NCI-H1436 treated with DMSO at 0.1 percent for 48 hours (cell line): ENCODE measurements at places on chromosomes 11 and 22.

- DNase-seq, result no peak
These were observed 317.9 kb downstream of the CTTN start for GRCh38 chr11:70716216-70716615.

GRCh38 chr11:44878711-44879110 lies 72.0 kb downstream of the TP53I11 start:
- DNase-seq, result no peak

- DNase-seq, result no peak
These were observed 26.9 kb downstream of the SUSD2 start for GRCh38 chr22:24208012-24208749.

DNA sequence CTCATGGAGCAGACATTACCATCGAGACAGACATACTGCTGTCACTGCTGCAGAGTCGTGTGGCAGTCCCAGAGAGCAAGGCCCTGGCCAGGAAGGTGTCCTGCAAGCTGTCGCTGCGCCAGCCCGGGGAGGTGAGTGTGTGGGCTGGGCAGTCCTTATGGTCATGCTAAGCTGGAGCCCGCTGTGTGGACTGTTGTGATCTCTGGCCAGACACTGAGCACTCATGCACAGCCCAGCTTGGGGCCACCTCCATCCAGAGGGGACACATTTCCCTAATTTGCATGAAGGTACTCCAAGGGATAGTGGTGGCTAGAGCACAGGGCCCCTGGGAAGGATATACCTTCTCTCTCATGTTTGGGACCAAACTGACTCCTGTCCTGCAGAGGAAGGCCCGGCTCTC lies 9.6 kb downstream of the ANKK1 start:
- DNase-seq, result no peak

GRCh38 chr11:1870721-1871466 lies 18.0 kb downstream of the LSP1 start:
- no peak for DNase-seq

- no peak for DNase-seq
These were observed 52.8 kb downstream of the CYTH4 start for GRCh38 chr22:37334859-37335805.

DNA sequence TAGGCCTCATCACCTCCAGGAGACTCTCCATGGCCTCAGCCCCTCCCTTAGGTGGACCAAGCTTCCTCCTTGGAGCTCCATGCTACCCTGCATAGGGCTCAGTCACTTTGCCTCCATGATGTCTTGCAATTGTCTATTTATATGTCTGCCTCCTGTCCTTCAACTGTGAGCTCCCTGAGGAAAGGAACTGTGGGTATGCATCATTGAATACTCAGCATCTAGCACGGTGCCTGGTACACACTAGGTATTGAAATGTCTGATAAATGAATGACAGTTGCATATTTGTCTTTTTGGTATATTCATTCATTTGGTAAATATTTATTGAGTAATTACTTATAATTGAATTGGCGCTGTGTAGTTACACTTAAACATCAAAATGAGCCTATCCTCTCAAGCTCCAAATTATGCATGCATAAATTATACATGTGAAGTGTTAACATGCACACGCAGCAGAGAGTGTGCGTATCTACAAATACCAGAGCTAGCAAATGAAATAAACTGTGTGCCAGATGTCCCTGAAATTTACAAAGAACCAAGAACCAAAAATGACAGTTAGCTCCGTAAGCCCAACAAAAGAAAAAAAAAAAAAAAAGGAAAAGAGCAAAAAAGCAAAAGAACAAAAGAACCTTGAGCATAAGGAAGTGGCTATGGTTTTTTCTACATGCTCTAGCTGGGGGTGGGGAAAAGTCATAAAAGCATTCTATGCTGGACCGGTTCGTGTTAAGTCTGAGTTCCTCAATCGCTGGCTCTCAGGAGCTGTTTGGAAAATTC lies 25.2 kb downstream of the GRAP2 start:
- no peak for DNase-seq

- DNase-seq, result no peak
These were observed 423.3 kb upstream of the CCDC90B start for GRCh38 chr11:83709434-83709833.

DNA sequence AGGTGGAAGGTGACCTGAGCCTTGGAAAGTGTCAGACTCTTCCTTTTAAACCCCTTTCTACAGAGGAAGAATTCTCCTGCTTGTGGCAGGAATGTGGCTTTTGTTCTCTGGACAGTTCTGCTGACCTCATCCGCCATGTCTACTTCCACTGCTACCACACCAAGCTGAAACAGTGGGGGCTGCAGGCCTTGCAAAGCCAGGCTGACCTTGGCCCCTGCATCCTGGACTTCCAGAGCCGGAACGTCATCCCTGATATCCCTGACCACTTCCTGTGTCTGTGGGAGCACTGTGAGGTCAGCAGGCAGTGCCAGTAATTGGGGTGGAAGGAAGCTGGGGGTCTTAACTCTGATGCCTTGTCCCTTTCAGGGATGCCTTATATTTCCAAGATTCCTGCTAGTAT lies 9.3 kb downstream of the HINFP start:
- no peak for DNase-seq

GRCh38 chr11:12019337-12019736 lies 10.9 kb upstream of the DKK3 start:
- DNase-seq, result no peak

DNA sequence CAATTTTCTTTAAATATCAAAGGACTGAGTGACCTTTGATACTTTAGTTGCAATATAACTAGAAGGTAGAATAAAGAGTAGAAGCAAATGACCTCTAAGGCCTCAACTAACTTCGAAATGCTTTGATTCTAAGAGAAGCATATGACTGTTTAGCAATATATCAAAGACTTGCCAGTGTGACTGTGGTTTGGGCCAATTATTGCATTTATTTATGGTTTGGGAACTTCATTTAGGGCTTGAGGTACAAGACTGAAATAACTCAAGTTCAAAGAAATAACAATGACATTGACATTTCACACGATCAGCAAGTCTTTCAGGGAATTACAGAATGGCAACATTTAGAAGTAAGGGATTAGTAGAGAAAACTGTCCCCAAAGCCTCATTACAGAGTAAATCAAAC lies 709.7 kb upstream of the LRRC4C start:
- DNase-seq, result no peak

- no peak for DNase-seq
These were observed 160.6 kb upstream of the BDNF start for GRCh38 chr11:27860811-27861210.

DNA sequence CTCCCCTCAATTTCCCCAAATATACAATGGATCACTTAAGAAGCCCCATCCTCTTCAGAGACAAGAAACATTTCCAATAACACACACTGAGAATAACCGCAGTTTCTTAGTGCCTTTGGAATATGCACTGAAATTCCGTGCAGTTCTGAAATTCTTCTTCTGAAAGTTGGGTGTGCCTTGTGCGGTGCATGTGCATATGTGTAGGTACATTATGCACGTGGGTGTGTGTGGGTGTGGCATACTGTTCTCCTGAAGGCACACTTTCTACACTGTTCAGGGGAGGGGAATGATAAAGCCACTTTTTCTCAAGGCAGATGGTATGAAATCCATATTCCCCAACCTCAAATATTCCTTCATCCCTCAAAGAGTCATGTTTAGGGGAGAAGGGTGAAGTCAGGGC lies 1.7 kb downstream of the EXPH5 start:
- DNase-seq, result no peak

DNA sequence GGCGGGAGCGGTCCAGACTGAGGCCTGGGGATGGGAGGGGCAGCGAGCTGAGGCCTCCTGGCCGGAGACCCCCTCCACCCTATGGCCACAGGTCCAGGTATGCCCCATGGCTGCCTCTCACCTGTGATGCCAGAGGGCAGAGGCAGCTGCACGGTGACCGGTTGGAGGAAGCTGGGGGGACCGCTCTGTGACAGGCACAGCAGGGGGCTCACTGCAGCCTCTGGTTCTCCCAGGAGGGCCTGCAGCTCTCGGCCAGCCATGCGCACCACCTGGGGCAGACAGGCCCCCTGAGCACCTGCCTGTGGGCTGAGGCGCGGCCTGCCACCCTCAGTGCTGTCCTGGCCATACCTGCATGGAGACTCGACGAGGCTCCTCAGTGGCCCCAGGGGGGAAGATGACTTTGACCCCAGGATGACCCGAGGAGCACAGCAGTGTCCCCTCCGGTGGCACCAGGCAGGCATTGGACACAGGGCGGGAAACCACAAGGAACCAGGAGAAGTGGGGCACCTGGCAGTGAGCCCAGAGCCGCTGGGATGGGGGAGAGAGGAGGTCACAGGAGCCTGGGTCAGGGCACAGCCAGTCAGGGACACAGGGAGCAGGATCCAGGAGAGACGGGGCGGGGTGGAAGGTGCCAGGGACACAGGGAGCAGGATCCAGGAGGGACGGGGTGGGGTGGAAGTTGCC lies 3.2 kb upstream of the SLC25A22 start:
- no peak for DNase-seq

GRCh38 chr11:2768471-2769408 lies 68.9 kb upstream of the KCNQ1OT1 start:
- DNase-seq, result no peak

DNA sequence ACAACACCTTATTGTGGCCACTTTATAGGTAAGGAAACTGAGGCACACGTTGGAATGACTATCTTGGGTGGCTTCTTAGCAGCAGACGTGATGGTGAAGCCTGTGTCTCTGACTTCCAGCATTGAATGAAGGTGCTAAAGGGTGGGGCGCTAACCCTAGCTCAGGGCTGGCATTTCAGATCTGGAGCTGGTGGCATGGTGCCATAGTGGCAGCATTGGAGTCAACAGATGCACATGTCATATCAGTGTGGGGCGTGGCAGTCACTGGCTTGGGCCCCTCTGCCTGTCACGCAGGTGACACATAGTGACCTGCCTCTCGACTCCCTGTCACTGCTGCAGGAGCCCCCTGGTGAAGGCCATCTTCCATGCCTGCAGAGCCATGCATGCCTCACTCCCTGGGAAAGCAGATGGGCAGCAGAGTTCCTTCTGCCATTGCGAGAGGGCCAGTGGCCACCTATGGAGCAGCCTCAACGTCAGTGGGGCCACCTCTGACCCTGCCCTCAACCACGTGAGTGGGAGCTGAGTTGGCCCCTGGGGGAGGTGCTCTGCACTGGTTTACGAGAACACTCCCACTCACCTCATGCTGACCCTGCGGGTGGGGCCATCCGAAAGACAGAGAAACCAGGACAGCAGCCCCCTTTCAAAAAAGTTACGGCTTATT lies 14.8 kb downstream of the SHISA8 start:
- no peak for DNase-seq

DNA sequence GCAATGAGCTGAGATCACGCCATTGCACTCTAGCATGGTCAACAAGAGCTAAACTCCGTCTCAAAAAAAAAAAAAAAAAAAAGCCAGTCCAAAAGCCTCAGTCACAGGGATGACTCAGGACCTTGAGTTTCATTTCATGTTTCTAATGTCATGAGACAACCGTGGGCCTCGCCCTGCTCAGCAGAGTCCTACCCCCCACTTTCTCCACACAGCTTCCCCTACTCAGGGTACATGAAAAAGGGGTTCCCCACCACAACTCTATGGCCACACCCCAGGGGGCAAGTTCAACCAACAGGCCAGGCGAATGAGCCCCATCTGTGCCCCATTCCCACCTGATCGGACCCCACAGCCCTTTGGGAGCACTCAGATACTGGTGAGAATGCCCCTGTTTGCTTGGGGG lies 24.3 kb upstream of the ADA2 start:
- no peak for DNase-seq

DNA sequence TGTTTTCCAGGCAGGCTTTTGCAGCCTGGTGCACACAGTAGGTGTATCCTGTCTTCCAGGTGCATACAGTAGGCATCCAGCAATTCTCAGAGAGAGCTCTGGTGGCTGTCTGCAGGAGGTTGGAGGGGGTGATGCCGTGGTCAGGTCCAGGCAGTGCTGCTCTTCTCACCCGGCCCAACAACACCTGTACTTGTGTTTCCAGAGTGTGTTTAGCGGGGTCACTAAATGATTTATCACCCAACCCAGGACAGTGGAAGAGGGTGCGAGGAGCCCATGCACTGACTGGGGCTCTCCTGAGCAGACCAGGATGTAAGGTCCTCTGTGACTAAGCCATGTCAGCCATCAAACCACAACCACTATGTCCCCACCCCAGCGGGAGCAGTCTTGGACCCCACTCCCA lies 18.6 kb upstream of the FGF3 start:
- DNase-seq, result no peak

- no peak for DNase-seq
These were observed 85.9 kb downstream of the GAB2 start for GRCh38 chr11:78331711-78332110.

DNA sequence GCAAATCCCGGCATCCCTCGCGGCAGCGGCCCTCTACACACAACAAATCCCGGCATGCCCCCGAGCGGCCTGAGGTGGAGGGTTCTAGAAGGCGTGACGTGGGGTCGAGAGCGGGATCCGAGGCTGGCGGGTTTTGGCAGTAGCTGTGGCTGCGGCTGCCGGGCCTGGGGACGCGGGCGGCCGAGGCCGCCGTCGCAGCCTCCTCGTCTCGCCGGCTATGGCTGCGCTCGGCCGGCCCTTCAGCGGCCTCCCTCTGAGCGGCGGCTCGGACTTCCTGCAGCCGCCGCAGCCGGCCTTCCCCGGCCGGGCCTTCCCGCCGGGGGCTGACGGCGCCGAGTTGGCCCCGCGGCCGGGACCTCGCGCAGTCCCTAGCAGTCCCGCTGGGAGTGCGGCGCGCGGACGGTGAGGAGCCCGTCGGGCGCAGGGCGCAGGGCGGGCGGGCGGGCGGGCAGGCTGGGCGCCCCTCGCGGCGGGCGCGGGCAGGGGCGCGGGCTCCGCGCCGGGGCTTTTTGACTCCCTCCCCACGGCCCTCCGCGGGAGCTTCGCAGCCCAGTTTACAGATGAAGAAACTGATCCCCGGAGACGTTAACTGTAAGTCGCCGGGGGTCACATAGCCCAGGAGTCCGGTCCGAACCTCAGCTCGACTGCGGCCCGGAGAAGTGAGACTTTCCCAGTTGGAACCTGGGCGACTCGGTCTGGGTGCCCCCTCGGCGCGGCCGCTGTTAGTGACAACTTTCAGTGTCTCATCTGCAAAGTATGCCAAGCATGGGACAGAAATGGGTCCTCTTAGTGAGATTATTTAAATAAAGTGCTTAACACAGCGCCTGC lies at the start of gene CCDC117:
CCDC117 (plus strand) TSS at position 63 of the 828 bp plus-strand sequence; CDS start at position 218, 155 bp downstream.
- peak; percentile 77 for DNase-seq

DNA sequence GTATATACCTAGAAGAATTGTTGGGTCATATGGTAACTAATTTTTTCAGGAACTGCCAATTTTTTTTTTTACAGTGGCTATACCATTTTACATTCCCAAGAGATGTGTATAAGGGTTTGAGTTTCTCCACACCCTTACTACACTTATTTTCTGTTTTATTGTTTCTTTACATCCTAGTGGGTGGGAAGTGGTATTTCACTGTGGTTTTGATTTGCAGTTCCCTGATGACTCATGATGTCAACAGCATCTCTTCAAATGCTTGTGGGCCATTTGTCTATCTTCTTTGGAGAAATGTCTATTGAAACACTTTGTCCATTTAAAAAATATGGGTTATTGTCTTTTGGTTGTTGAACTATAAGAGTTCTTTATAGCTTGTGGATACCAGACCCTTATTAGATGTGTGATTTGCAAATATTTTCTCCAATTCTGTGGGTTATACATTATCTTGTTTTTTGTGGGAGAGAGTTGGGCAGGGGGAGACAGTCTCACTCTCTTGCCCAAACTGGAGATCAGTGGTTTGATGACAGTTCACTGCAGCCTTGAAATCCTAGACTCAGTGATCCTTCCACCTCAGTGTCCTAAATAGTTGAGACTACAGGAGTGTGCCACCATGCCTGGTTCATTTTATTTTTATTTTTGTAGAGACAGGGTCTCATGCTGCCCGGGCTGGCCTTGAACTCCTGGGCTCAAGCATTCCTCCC lies 30.3 kb upstream of the PISD start:
- DNase-seq, result no peak

- no peak for DNase-seq
These were observed 23.7 kb downstream of the SLC22A6 start for GRCh38 chr11:62961017-62961570.
